Effector CD8-positive, alpha-beta T cell (primary cell): ENCODE measurements at places on chromosomes 16 and 17.
A peak's percentile ranks its signal among the peaks of the same experiment; 100 is the strongest.

GRCh38 chr16:88869673-88869980, 3.2 kb upstream of the PABPN1L start:
- no peak for DNase-seq

- DNase-seq: no peak
Measured at GRCh38 chr16:30740364-30741251, 7.6 kb upstream of the PHKG2 start.

DNA sequence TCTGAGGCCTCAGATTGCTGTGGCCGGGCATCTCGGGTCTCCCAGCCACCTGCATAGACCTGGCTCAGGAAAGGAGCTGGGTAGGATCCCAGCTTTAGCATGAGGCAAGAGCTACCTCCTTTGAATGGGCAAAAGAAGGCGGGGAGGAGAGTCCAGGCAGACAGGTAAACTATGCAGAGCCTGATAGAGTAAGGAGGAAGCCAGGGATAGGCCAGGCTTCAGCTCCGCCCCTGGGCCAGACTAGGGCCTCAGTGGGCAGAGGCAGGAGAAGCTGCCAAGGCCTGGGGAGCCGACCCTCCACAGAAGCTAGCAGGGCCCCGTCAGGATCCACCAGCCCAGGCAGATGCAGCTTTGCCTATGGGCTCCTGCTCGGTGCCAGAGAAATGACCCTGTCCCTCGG, 22.6 kb upstream of the UBE2G1 start:
- no peak for DNase-seq

DNA sequence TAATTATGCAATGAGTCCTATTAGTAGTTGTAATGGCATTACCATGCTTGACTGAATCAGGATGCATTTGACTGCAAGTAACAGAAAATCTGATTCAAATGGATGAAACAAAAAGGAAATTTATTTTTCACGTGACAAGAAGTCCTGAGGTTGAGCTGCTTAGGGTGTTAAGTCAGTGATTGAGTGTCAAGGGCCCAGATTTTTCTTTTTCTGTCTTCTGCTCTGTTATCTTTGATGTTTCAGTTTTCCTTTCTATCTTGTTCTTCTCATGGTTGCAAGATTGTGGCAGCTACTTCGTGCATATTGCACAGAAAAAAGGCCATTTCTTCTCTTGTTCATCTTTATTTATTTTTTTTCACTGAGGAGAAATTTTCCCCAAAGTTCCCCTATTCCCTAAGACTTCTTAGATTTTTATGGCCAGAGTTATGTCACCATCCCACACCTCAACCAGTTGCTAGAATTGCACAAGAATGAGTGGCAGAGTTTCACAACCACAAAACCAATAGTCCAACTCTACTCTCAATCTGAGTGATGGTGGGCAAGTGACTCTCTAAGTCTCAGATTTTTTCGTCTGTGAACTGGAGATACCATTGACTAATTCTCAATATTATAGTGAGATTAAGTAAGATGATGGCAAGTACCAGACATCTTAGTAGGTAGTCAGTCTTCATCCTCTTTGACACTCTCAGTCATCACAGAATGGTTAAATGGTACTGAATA, 15.7 kb upstream of the GPR139 start:
- no peak for DNase-seq

GRCh38 chr16:81946206-81946605, 65.1 kb downstream of the SDR42E1 start:
- DNase-seq: no peak

DNA sequence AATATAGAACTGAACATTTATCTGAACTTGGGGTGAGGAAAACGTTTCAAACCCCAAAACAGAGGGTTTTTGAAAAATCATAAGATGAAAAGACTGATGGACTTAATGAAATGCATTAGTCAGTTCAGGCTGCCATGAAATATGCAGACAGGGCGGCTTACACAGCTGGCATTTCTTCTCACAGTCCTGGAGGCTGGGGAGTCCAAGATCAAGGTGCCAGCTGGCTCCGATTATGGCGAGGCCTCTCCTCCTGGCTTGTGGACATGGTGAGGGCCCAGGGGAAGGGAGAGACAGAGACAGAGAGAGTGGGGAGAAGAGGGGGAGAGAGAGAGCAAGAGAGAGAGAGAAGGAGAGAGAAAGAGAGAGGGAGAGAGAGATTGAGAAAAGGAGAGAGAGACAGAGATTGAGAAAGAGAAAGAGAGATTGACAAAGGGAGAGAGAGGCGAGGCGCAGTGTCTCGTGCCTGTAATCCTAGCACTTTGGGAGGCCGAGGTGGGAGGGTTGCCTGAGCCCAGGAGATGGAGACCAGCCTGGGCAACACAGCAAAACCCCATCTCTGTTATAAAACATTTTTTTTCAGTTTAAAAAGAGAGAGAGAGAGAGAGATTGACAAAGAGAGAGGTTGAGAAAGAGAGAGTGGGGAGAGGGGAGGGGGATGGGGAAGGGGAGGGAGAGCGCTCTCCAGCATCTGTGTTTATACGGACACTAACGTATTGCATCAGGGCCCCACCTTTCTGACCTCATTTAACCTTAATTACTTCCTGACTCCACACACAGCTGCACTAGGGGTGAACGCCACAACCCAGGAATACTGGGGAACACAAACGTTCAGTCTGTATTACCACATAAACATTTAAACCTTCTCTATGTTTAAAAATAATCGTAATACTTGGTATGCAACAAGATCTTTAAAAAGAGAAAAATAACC, 24.6 kb upstream of the RPH3AL start:
- no peak for DNase-seq

DNA sequence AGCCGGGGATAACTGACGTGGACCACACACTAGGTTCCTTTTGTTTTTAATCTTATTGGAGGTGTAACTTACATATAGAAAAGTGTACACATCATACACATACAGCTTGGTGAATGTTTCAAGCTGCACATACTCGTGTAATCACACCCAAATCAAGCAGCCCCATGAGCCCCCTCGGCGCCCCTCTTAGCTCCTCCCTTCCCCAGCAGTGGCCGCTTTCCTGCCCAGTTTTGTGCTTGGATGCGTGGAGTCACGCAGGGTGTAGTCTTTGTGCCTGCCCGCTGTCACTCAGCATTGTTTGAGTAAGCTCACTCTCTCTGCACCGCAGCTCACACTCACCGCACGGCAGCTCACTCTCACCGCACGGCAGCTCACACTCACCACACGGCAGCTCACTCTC, 151.7 kb upstream of the CHMP6 start:
- DNase-seq: no peak

DNA sequence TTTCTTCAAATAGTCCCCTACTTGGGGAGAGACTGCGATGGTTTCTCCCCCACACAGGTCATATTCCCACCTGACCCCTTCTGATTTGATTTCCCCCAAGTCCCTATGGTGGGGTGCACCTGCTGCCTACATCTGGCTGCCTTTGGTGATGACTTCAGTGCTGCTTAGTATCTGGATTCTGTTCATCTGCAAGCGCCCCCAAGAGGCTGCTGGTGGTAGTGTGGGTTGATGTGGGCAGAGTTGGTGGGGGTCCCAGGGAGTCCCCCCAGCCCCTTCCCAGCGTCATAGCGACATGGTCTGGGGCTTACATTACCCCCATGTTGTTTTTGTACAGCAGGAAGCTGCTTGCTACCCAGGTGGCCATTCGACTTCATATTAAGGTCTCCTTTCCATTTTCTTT, 99.2 kb downstream of the NTN1 start:
- DNase-seq: no peak

GRCh38 chr16:89094880-89095258, 1.2 kb downstream of the ACSF3 start:
- no peak for DNase-seq

DNA sequence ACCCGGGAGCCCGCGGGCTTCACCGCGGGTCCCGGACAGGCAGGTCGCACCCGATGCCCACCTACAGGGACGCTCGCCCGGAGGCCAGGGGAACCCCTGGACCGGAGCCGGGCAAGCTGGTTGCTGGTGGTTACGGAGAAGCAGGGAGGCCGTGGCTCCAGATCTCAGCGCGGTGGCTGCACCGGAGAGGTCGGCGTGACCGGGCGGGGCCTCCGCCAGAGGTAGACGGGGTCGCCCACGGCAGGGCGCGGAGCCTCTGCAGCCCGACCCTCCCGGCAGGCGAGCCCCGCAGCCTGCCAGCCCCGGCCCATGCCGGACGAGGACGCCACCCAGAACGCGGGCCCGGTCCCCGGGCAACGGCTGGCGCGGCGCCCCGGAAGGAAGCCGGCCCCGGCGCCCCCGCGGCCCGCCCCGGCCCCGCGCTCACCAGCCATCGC, 341 bp downstream of the PCYT2 start:
- no peak for DNase-seq

- no peak for DNase-seq
Measured at GRCh38 chr17:58679263-58680037, 12.4 kb downstream of the TEX14 start.

- DNase-seq: no peak
Measured at GRCh38 chr17:45719335-45720071, 64.6 kb upstream of the CRHR1 start.

GRCh38 chr16:84557504-84557903, 53.0 kb upstream of the MEAK7 start:
- no peak for DNase-seq

GRCh38 chr17:72476575-72476986, 355.8 kb downstream of the SOX9 start:
- no peak for DNase-seq

- DNase-seq: no peak
Measured at GRCh38 chr16:17283016-17283415, 187.7 kb downstream of the XYLT1 start.

DNA sequence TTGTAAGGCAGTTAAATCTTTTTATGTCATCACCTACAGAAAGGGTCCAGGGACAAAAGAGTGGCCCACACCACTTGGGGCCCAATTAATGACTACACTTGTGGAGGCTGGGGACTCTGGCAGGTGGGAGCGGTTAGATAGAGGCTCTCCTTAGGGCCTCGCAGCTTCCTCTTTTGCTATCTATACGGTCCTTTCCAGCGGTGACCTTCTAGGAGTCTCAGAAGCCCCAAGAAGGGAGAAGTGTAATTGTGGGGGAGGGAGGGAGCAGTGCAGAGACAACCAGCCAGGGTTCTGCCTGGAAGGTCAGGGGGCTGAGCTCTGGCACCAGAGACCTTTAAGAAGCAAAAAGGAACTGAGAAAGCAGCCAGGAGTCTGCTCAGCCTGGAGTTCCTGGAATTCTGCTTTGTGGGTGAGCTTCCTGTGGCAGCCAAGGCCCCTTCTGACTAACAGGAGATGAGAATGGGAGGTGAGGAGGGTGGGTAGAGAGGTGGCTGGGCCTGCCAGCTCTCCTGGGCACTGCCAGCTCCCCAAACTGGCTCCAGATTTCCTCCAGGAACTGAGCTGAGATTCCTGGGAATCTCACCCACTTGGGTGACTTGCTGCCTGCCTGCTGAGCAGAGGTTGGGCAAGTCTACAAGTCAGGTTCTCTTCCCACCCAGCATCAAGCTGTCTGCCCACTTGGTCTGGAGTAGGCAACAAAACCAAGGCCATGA, 16.3 kb upstream of the MAP3K14 start:
- no peak for DNase-seq

GRCh38 chr17:4573669-4574068, 10.7 kb upstream of the SMTNL2 start:
- DNase-seq: no peak

GRCh38 chr17:7294614-7295153, at the start of gene YBX2:
Gene YBX2 (minus strand): TSS chr17:7294639. CDS start chr17:7294500, 139 bp downstream.
- peak; percentile 52 for DNase-seq

- DNase-seq: no peak
Measured at GRCh38 chr16:66479661-66480264, 52.7 kb downstream of the BEAN1 start.

DNA sequence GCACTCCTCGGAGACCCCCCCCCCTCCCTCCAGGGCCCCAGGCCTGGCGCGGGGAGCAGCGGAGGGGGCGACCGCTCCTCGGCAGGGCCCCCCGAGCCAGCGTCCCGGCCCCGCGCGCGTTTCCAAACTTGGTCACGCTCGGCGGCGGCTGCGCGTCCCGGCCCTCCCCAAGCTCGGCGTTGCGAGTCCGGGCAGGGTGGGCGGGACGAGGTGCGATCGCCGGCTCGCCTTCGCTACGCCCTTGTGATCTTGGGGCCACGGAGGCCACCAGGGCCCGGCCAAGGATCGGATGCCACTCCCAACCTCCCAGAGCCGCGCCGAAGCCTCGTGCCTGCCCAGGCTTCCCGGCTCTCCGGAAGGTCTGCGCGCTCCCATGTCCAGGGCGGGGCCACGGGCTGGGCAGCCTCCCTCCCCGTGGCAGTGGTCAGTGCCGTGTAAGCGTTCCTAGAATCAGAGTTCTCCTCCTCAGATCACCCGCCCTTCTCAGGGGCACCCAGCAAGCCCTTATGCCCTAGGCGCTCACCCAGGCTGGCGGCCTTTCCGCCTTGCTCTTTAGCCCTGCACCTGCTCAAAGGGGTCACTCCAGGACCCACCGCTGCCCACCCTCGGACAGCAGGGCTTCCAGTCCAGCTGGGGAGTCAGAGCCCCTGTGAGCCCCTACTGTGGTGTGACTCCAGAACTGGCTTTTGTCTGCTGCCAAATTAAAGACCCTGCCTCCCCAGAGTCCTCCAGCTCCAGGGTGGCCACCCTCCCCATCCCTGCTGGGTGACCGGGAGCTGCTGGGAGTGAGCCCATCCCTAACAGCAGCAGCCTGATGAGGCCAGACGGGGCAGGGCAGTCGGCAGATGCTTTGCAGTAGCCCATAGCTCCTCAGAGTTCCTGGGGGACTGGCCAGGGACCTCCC, 12.2 kb upstream of the MRPS23 start:
- DNase-seq: no peak

GRCh38 chr16:28534542-28535373, 4.0 kb downstream of the NUPR1 start:
- no peak for DNase-seq

GRCh38 chr17:77472468-77473310, 331.9 kb downstream of the SEC14L1 start:
- DNase-seq: no peak

- no peak for DNase-seq
Measured at GRCh38 chr17:36641877-36642845, 40.8 kb downstream of the MRM1 start.
